ENCODE measurements at places on chromosomes 5 and 9.

- peak; percentile 80 for DNase-seq
These were observed 394.0 kb downstream of the CETN3 start for GRCh38 chr5:90015584-90016018.

DNA sequence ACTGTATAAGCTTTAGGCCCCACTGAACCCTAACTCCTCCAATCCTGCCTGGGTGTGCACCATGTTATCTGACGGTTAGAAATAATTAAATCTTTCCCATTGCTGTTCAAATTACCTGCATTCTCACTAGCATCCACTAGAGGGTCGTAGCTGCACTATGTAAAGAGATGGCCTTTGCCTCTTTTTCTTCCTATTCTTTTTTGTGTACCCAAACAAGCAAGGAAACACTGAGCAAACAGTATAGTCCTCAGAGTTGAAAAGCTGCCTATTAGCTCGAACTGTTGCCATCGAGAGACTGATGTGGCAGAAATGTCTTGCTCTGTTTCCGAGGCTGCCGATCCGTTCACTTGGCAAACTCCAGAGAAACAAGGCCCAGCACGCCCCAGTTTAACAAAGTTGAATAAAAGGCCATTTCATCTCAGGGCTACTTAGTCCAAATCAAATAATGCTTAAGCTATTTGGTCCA, 163.8 kb upstream of the TRPM3 start:
- DNase-seq: peak; percentile 73

DNA sequence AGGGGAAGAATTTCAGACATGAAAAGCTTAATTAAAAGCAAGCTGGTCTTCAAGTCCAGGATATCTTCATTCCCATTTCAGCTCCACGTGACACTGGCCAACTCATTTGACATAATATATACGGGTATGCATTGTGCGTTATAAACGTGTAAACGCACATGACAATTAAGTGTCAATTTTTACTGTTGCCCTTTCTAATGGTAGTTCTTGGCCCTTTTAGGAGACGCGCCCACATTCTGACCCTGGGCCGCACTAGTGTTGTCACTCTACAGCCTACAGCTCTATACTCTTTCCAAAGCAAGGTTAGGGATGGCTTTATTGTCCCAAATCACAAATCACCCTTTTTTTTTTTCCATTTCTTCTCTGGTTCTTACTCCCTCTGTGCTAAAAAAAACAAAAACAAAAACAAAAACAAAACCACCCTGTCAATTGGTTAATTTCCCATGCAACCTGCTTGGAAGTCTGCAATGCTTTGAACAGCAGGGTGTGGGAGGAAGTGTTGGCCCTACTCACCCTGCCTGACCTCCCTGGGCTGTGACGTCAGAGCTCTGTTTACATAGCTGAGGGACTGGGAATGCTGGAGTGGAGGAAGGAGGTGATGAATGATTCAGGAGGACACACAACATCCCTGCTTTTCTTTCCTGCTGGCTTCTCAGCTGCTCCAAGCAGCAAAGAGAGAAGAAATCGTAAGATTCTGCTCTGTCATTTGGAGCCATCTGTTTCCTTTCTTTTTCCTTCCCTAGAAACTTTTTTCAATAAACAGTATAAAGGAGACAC, 19.3 kb downstream of the RFK start:
- peak; percentile 92 for DNase-seq

DNA sequence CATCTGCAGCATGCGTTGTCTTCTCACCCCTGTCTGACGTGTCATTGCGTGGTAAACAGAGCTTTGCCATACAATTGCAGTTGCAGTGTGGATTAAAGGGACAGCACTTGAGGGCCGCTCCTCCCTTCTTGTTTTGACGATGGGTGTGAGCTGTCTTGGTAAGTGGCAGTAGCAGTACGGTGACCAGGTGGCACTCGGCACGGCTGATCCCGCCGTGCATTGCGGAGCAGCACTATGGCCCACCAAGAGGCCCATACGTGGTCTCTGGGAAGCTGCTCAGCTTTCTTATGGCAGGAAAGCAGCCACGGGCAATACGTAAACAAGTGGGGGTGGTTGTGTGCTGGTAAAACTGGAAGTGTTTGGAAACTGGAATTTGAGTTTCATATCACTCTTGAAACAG, 25.1 kb downstream of the EHMT1 start:
- no peak for DNase-seq

GRCh38 chr9:110338143-110338542, 480 bp upstream of the TXNDC8 start:
- DNase-seq: no peak

GRCh38 chr9:90803860-90804593, 2.4 kb downstream of the SYK start:
- no peak for DNase-seq

- peak; percentile 96 for DNase-seq
These were observed 68.7 kb downstream of the MARCHF3 start for GRCh38 chr5:126961702-126962101.

- DNase-seq: no peak
These were observed 18.6 kb downstream of the STKLD1 start for GRCh38 chr9:133394687-133395271.

DNA sequence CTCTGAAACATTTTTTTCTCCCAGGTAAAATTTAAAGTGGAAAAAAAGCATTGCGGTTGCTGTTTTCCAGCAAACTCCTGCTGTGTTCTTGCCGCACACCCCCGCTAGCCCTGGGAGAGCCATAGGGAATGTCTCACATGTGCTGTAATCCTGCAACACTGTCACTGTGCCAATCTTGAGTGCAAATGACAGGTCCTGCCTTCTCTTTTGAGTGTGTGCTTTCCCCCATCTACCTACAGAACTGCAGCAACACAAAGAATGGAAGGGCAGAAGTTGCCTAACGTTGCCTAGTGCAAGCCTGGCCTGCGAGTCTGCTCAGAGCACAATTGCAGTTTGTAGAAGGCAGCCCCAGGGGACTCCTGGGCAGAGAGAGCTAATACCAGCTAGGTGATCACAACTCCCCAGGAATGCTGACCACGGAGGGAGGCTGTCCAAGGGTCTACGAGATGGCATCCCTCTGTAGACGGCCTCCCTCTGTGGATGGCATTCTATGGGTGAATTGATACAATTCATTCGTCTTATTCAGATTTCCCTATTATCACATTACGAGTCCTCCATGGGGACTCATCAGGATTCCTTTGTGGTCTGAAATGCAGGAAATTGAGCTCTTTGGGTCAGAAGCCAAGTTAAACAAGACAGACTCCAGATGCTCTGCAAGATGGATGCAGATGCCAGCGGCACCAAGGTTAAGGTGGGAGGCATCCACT, 172.6 kb upstream of the S1PR3 start:
- no peak for DNase-seq

DNA sequence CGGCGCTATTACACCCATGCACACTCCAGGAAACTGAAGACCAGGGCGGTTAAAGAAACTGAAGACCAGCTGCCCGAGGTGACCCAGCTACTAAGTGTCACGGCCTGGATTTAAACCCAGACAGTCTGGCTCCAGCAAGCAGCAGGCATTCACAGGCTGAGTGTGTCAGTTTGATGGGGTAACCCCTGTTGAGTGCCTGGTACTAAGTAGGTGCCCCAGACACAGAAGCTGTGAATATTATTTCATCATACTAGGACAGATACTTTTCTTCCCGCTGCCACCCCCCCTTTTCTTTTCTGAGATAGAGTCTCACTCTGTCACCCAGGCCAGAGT, 7.3 kb downstream of the ENG start:
- DNase-seq: no peak

DNA sequence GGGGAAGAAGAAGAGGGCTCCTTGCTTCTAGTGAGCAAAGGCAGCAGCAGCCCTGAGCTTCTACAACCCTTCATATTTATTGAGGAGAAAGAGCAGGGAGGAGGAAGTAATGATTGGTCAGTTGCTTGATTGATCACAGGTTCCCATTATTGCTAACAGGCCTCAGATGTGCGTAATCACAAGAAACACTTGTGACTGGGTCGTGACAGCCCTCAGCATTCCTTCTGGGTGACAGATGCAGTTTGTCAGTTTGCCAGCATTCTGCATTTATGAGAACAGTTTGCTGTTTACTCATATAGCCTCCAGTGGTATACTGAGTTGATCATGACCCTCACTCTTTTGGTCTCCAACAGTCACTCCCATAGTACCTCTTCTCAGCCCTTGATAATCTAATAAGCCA, 111.5 kb upstream of the TNC start:
- peak; percentile 91 for DNase-seq

DNA sequence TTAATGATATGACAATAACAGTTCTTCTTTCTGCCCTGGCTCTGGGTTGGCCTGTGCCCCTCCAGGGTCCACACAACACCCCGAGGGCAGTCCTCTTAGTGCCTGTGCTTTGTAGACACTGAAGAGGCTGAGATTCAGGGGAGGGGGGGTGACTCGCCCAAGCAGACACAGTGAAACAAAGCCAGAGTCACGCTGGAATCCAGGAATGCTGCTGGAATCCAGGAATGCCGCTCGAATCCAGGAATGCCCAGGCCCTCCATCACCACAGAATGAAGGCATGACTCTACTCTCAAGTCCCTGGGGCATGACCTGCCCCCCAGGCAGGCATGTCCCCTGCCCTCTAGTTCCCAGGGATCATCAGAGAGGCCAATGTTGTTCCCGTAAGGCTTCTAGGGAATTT, 73.1 kb downstream of the LRSAM1 start:
- no peak for DNase-seq

GRCh38 chr9:99366621-99367020, 144.5 kb downstream of the SEC61B start:
- DNase-seq: no peak

GRCh38 chr9:135218331-135219225, 131.1 kb downstream of the OLFM1 start:
- no peak for DNase-seq

- no peak for DNase-seq
These were observed 151.8 kb upstream of the MAP3K1 start for GRCh38 chr5:56663523-56663922.

- DNase-seq: no peak
These were observed 67.9 kb downstream of the OSMR start for GRCh38 chr5:38913714-38914113.

- DNase-seq: no peak
These were observed 65.0 kb downstream of the MELK start for GRCh38 chr9:36637491-36638270.

- DNase-seq: no peak
These were observed 372 bp downstream of the EDF1 start for GRCh38 chr9:136865768-136866103.

DNA sequence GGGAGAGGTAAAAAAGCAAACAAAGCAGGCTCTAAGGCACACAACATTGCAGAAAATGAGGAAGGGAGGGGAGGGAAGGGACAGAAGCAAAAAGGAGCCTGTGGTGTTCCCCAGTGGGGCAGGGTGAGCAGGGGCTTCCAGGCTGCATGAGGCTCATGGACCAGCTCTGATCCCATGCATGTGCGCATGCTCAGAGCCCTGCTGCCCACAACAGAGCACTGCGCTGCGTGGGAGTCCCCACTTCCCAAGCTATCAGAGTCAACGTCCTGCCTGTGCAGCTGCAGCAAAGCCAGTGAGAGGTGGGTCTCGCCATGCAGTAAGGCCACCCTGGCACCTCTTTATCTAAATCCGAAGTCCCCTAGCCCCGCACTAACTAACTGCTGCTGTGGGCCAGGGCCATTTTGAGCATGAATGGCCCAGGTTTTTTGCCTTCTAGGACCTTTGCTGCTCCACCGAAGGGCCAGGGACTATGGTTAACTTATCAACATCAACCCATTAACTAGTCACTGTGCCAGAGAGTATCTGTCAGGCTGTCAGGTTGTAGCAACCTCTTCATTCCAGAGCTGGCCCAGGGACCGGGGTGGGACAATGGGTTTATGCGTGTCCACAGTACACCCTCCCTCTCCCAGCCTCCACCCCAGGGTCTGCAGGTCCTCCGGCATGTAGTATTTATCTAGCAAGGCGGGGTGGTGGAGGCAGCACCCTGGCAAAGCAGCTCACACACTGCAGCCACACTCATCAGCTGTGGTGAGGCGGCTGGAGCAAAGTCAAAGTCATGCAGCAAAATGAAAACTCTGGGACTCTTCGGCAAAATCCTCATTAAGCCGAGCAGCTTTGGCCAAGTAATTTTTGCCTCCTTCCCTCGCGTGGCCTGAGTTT, 123.6 kb downstream of the SAXO1 start:
- DNase-seq: no peak

DNA sequence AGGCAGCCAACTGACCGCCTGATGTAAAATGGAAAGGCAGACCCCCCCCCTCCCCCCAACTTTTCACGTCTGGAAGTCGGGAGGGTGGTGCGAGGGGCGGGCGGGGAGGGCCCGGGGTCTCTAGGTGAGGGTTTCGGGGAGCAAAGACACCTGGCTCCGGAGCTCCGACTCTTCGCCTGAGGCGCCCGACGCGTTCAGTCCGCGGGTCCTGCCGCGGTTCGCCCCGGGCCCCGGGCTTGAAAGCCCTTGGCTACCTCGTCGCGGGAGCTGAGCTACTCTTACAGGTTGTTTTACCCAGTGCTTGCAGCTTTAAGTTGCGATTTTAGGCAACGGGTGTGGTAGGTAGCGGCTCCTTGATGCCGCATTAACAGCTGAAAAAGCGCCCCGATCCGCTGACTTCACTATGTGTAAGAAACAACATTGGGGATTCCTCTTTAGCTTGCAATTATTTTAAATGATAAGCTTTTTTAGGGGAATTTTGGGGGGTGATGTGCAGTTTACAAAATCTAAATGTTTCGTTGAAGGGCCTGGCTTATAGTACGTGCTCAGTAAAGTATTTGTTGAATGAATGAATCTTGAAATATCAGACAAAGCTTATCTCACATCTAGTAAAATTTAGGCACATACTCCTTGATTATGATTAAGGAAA, 722 bp downstream of the CDC42SE2 start:
- peak; percentile 52 for DNase-seq

- DNase-seq: peak; percentile 93
These were observed 1696.0 kb upstream of the CDH9 start for GRCh38 chr5:28734396-28734795.
